Stimulated activated CD4-positive, alpha-beta T cell treated with anti-CD3 and anti-CD28 coated beads, TNF-alpha, amount 100 ng/mL, for 1 hour (primary cell): ENCODE measurements at places on chromosomes 3 and 15.

DNA sequence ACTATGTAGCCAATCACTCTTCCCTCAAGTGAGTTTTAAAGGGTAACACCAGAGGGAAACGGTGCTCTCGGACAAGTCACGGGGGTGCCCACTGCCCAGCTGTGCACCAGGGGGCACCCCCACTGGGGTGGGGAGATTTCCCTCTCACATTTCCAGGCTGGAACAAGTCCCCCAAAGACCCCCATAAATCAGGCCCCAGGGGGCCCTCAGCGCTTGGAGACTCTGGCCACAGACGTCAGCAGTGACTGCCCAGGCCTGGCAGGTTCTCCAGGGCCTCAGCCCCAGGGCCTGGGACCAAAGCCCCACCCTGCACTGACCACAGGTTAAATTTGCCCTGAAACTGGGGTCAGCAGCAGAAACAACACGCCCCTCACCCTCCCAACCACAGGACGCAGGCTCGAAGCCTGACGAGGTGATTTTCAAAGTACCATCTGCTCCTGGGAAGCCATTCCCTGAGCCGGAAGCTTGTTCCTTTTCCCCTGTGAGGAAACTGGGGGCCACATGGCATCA, 17.0 kb downstream of the XXYLT1 start:
- DNase-seq, result no peak

GRCh38 chr3:41450416-41451231, 251.3 kb downstream of the CTNNB1 start:
- no peak for DNase-seq

- no peak for DNase-seq
Observed at GRCh38 chr3:45051685-45052084, 25.6 kb downstream of the CLEC3B start.

DNA sequence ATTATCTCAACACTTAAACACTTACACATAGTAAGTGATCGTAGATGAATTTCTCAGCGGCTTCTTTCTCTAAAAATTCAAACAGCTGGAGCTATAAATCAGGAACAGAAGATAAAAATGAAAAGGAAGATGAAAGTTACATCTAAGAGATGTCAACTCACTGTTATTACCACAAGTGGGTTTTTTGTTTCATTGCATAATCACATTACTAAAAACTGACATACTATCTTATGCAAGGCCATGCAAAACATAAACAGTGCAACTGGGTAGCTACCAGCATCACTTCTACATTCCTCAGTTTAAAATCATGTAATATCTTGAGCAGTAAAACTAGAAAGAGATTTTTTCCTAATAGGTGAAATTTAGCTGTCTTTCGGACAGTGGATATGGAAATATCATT, 14.9 kb downstream of the MINDY4B start:
- DNase-seq, result no peak

- no peak for DNase-seq
Observed at GRCh38 chr15:29656636-29657475, 165.4 kb downstream of the TJP1 start.

DNA sequence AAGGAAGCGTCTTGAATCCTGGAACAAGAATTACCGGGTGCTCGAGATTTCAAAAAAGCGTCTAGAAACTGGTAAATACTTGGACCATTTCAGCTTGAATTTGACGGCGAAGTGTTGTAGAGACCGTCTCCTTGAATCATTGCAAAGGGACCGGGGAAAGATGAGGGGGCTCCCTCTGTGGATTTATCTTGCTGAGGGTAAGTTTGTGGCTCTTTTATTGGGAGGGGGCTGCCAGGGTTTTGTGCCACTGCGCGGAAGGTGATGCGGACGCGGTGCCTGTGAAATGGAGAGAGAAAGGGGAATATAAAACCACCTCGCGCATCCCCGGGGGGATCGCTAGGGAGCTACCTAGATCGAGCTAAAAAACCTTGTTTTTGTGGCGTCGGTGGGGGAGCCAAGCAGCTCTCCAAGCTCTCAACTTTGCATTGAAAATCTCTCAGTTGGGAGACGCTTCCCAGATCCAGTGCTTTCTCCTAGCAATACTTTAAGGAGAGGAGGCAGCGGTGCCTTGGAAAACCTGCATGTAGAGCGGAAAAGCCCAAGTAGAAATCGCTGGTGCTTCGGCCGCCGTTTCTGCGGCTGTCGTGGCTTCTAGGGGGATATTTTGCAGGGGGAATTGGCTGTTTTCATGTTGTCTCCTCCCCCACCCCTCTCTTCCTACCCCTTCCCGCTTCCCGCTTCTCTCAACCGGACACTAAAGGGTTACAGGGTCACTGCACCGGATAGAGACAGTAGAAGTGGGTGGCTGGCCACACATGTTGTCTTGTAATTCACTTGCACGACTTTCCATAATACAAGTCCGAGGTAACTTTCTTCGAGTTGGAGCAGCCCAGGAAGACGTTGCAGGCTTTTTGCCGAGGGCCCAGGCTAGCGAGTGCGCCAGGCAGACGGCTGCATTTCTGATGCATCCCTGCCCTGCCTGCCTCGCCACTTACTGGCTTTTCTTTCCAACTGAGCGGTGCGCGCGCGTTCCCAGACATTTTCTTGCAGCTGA, 187.6 kb downstream of the NLGN1 start:
- DNase-seq, result no peak

DNA sequence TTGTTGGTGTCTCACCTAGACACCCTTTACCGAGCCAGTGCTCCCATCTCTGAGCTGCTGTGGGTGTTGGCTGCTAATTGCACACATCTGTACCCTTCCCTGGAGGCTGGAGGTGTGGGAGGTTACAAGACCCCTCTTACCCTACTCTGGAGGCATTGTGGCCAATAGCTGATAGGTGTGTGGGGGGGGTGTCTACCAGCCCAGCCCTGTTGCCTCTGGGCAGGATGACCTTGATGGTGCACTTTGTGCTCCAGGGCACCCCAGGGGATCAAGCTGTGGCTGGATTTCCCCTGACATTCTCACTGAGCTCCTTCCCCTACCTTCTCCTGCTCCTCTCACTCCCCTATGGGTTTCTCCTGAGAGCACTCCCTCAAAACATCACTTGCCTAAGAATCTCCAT, 104.7 kb upstream of the ADPGK start:
- no peak for DNase-seq

DNA sequence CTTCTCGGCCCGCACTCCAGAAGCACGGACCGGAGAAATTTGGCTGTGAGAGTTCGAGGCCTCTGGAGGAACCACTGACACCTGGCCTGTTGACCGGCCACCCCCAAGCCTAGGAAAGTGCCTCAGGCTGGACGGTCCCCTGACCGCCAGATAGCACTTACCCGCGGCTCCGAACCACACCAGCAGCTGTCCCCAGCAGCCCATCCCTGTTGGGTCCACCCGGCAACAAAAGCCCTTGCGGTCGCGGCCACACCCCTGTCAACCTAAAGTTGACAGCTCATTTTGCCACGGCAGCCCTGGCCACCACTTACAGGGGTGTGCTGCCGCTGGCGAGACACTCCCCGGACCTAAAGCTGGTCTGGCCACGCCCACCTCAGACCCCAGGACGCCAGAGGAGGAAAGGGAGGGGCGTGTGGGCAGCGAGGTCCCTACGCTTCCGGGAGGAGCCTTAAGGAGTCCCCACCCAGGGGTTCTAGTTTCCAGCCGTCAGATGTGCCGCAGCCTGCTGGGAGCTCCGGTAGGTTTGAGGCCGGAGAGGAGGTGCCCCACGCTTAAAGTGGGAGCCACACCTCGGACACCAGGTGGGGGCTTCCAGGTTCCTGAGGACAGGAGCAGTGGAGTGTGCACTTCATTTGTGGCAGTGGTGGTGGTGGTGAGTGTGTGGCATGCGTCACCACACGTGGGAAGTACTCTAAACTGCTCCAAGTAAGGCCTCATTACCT, at the start of gene LTK:
Gene LTK, minus strand, starts transcription at position 322 of the 722 bp plus-strand sequence. Its CDS starts 118 bp downstream, at position 204.
- DNase-seq, result no peak

GRCh38 chr3:107241217-107241616, 136.0 kb upstream of the CCDC54 start:
- no peak for DNase-seq

GRCh38 chr3:101379658-101380376, 59.4 kb upstream of the IMPG2 start:
- DNase-seq, result no peak

DNA sequence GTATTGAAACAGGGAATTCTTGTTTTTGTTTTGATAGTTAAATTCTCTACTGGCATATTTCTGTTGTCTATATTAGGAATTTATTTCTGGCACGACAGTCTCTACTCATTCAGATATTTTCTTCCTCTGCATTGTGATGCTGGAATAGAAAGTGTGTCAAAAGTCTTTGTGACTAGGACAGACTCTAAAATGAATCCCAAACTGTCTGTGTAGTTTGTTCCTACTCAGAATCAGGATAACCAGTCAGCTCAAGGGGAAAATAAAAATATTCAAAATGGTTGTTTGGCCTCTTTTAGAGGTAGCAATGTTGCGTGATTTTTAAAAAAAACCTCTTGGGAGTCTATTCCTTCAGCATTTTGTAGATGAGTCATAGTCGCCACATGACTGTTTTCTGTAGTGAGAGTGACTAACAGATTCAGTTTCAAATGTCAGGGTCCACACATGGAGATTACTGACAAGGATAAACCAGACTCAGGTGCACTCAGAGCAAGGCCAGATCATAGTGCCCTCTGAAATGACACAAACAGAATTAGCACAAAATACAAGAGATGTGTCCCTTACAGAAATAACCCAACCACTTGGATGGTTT, 13.1 kb downstream of the SLC7A14 start:
- DNase-seq, result no peak

- DNase-seq, result no peak
Observed at GRCh38 chr3:359672-360071, 163.1 kb downstream of the CHL1 start.

- no peak for DNase-seq
Observed at GRCh38 chr3:64398006-64398405, 172.7 kb upstream of the PRICKLE2 start.

GRCh38 chr15:69751147-69751546, 298.5 kb downstream of the RPLP1 start:
- DNase-seq, result no peak

- no peak for DNase-seq
Observed at GRCh38 chr3:71048948-71049347, 534.6 kb downstream of the FOXP1 start.

DNA sequence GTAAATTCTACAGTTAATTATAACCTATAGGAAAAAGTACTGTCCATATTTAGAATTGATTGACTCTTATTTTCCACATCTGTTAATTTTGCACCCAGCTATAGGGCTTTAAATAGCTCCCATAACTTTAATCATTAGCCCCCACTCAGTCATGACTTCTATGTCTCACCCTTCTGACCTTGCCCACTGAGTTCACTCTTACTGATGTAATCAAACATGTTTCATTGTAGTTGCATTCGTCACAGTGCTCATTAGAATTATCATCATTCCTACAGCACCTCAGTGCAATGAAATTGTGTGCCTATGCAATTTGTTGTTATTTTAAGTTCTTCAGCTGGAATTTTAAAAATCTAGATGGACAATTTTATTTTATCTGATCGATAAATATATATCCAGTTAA, 151.4 kb downstream of the TIGIT start:
- no peak for DNase-seq

DNA sequence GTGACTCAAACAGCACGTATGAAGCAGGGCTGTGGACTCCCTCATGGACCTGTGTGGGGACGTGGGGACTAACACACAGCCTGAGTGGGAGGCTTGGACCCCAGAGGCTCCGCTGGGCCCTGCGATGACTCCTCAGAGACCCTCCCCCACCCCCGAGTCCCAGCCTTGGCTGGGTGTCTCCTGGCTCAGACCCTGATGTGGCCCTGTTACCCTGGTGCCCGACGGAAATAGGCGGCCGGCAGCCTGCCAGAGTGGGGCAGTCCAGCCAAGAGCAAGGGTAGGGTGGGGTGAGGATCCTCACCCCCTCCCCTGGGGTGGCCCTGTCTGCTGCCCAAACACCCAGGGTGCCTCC, 15.3 kb downstream of the TNK2 start:
- no peak for DNase-seq

DNA sequence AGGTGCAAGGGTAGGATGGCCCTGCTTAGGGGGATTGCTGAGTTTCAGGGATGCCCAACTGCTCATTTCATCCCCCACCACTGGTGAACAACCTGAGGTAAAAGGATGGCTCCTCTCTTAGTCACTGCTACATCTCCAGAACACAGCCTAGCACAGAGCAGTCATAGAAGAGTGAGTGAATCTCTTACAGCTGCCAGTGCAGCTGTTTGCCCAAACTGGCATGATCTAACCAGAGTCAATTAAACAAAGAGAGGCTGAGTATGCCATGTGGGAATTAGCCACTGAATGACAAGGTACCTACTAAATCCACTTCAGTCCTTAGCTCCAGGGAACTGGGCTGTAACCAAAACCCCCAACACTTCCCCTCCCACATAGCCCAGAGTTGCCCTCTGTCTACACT, 6.8 kb upstream of the NCKIPSD start:
- DNase-seq, result no peak

DNA sequence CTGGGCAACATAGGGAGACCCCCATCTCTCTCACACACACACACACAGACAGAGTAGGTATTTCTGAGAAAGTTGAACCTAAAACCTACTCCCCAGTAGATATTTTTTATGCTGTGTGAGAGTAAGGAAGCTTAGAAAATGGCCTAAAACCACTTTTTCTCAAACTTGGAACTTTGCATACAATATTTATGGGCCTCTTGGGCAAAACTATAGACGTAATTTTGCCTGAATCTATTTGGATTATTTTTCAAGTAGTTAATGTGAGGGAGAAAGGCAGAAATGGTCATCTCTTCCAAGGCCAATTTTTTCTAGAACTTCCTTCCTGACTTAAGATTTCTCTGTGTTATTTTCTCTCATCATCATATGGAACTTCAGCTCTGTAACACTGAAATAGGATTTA, 81.7 kb downstream of the ZNF609 start:
- DNase-seq, result no peak

DNA sequence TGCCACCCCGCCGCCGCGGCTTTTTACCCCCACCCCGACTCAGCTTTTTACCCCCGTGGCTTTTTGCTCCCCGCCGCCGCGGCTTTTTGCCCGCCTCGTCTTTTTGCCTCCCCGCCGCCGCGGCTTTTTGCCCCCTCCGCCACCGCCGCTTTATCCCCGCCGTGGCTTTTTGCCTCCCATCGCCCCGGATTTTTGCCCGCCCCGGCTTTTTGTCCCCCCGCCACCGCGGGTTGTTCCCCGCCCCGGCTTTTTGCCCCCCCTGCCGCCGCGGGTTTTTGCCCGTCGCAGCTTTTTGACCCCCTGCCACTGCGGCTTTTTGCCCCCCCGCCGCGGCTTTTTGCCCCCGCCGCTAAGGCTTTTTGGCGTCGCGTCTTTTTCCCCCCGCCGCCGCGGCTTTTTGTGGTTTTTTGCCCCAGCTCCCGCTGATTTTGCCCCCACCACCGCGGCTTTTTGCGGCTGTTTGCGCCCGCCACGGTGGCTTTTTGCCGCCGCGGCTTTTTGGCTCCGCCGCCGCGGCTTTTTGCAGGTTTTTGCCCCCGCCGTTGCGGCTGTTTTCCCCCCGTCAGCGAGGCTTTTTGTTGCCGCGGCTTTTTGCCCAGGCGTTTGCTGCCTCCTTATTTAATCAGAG, 597.2 kb downstream of the GOLGA6L6 start:
- DNase-seq, result no peak

GRCh38 chr3:196843435-196844110, 24.1 kb upstream of the SENP5 start:
- no peak for DNase-seq
